ACHN (cell line): ENCODE measurements at places on chromosomes 5 and 9.

- peak; percentile 76 for DNase-seq
These were observed 88.1 kb downstream of the SH3TC2 start for GRCh38 chr5:148974642-148975327.

- DNase-seq: peak; percentile 35
These were observed 761 bp downstream of the CCT5 start for GRCh38 chr5:10250806-10251276.

DNA sequence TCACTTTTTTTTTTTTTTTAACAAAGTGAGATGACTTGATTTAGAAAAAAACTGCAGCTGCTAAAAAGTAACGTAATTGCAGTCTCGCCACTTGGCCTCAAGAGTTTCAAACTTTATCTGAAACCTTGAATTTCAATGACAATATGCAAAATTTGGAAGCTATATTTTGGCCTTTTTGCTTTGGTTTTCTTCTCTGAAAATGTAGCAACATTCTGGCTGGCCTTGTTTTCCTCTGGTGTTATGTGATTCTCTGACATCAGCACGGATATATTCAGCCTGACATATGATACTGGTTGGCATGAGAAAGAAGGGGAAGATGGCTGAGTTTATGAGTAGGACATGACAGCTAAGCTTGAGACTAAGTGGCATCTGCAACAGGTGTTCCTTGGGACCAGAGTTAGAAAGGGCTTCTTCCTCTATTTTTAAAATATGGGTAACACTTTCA is 136.5 kb downstream of the MEF2C start:
- DNase-seq: no peak

- no peak for DNase-seq
These were observed 205.2 kb upstream of the MAP3K1 start for GRCh38 chr5:56610093-56610698.

DNA sequence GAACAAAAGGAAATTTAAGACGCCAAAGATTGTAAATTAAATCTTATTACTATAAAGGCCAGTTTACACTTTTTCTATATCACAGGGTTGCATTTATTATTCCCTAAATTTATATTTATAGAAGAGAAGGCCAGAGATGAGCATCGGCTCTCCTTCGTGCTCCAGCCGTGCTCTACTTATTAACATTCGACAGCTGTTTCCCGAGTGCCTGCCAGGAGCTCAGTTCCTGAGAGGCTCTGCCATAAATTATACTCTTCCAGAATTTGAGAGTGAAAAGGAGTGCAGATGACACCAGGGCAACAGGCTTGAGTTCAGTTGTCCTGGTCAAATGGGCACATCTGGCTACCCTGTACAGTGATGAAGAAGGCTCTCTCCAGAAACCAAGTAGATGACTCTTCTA is 70.1 kb downstream of the PCSK5 start:
- no peak for DNase-seq

DNA sequence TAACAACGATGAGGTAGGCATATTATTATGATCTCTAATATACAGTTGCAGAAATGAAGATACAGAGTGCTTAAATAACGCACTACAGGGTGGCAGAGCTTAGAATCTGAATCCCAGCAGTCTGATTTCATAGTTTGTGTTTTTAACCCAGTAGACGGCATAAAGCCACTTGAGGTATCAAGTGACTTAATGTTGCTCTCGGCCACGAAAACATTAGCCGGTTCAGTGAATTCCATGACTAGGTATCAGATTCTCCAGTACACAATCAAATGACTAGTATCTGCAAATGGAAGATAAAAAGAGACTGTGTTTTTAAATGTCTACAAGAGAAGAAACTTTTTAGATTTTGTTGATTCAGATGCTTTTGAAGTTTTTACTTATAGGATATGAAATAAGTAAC is 24.8 kb downstream of the SMC2 start:
- DNase-seq: no peak

DNA sequence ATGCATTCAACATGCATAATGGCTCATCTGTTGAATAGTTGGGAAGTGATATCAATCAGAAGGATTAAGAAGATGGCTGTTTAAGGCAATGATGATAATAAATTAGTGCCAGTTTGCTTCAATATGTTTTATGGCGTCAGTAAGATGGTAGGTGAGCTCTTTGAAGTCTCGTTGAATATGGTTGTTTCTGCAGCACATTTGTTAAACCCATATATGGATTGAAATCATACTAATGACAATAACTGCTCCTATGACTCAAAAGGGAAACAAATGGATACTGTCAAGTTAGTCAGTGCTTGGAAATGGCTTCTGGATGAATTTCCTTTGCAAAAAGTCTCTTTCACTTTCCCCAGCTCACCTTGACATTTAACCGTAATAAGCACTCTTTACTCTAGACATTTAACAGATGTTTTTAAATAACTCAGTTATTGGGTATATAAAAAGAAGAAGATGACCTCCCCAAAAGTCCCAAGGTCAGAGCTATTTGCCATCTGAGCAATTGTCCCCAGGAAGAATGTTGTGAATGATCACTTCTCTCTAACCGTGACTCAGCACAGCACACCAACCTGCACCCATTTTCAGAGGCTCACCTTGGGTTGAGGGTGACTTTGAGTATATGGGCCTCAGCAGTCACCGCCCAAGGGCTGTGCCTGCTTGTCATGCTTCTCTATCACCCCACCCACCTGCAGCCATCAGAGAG is 133.4 kb downstream of the GRIA1 start:
- DNase-seq: no peak

- no peak for DNase-seq
These were observed 80.5 kb downstream of the FNBP1 start for GRCh38 chr9:129962451-129962864.

DNA sequence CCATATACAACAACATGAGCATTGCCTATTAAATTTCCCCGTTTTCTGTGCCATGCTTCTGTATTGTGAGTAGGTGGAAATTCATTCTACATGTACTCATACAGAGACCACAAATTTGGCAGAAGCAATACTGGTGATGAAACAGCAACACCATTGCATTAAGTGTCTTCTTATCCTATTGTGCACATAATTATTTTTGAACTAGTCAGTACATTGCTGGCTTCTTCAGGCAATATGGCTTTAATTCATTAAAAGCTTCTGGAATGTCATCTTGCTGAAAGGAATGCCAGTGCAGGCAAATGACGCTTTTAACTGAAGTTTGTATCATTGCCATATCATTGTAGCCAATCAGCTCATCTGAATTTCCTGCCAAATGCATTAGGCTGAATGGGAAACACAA is 82.6 kb downstream of the KIAA1958 start:
- DNase-seq: no peak
